ENCODE measurements at places on chromosomes 3 and 15.

DNA sequence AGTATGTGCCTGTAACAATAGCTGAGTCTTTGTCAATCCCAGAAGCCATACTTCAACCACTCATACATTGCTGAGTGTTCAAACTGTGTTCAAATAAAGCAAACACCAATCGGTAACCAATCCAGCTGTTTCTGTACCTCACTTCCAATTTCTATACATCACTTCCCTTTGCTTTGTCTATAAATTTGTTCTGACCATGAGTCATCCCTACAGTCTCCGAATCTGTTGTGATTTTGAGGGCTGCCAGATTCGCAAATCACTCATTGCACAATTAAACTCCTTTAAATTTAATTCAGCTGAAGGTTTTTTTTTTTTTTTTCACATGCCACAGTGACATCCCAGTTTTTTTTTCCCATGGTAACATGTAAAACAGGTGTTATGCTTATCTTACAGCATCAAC is 870.3 kb downstream of the NAALADL2 start:
- no peak for DNase-seq

GRCh38 chr3:30471066-30471465 is 135.3 kb upstream of the TGFBR2 start:
- no peak for DNase-seq

GRCh38 chr15:94414916-94415315 is 183.6 kb downstream of the MCTP2 start:
- DNase-seq = no peak

DNA sequence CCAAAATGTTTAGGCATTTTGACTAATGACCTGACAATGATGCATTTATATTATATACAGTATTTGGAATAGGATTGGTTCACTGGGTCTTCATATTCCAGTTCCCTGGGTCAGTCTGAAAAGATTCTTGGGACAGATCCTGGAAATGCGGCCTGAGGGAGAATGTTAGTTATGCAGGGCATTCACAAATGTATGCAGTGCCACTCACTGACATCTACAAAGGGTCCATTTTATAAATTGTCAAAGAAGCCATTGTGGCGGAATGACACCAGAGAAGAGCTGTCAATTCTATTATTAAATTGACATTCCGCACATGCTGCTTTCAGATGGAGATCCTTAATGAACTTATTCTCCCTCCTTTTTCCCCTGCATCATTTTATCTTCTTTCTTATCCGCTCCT is 176.6 kb downstream of the VGLL3 start:
- DNase-seq = no peak

- no peak for DNase-seq
These were observed 75.7 kb downstream of the DUT start for GRCh38 chr15:48406911-48407310.

DNA sequence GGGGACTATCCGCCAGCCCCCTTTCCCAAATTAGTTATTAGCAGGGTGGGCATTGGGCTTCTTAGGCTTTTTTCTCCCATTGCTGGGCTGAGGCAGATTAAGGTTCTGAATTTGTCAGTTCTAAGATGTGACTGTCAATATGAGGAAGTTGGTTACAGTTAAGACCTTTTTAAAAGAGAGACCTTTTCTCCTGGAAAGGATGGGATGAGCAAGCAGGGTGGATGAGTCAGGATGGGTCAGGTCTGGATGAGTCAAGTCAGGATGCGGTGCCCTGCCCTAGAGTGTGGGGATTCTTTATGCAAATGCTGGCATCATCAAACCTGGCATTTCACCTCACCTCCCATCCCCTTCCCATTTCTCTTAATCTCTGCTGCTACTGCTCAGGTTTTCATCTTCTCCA is 1.9 kb downstream of the AEN start:
- DNase-seq = peak; percentile 64

DNA sequence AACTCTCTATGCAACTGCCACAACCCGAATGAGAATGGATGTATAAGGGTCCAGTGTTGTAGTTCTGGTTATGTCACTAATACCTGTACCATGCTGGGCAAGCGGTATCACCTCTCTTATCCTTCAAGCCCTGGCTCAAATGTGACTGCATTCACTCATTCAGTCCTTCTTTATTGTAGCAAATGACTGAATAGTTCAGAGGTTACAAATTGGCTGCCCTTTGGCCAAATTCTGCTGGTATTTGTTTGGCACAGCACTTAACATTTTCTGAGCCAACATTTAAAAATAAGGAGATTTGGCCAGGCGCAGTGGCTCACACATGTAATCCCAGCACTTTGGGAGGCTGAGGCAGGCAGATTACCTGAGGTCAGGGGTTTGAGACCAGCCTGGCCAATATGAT is 47.5 kb downstream of the DLEC1 start:
- DNase-seq = no peak

DNA sequence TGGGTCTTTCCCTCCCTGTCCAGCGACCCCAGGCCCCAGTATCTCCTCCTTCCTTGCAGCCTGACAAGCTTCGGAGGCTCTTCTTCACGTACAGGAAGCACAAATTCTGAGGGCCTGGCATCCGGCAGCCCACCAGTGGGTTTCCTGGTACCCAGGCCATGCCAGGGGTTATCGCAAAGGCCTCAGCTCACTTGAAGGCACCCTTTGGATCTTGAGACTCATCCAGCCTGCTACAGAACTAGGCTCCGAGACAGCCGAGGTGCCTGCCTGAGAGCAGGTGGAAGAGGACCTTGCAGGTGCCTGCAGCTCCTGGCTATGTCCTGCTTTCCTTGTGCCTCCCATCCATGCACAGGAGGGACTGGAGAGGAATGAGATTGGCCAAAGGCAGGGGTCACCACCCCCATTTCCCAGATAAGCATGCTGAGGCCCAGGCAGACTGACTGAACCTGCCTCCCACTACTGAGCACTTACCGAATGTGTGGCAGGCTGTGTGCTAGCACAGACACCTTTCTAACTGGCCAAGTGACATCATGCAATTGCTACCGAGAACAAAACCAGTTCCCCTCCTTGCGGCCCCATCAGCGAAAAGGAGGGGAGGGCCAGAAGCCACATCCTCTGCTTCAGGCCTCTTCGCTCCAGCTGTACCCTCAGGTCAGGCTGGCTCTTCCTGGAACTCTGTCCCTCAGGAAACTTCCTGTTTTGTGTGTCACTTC is 11.2 kb downstream of the SH2D7 start:
- DNase-seq = no peak

DNA sequence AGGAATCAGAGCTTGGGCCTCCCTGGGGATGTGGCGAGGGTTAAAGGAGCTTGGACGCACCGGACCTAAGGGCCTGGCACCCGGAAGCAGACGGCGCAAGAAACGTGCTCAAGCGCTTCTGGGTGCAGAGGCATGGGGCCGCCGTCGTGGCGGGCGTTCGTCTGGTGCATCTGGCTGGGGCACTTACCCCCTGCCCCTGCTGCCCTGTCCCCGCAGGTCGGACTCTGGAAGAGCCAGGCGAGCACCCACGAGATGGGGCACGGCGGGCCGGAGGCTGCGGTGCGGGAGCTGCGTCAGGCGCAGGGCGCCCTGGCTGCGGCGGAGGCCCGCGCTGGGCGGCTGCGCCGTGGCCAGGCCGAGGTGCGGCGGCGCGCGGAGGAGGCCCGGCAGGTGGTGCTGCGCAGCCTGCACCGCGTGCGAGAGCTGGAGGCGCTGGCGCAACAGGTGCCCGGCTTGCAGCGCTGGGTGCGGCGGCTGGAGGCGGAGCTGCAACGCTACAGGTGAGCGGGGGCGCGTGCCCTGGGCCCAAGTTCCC is 2.5 kb downstream of the EFCC1 start:
- no peak for DNase-seq

- DNase-seq = no peak
These were observed 1.9 kb upstream of the PLCD1 start for GRCh38 chr3:38031022-38031994.

DNA sequence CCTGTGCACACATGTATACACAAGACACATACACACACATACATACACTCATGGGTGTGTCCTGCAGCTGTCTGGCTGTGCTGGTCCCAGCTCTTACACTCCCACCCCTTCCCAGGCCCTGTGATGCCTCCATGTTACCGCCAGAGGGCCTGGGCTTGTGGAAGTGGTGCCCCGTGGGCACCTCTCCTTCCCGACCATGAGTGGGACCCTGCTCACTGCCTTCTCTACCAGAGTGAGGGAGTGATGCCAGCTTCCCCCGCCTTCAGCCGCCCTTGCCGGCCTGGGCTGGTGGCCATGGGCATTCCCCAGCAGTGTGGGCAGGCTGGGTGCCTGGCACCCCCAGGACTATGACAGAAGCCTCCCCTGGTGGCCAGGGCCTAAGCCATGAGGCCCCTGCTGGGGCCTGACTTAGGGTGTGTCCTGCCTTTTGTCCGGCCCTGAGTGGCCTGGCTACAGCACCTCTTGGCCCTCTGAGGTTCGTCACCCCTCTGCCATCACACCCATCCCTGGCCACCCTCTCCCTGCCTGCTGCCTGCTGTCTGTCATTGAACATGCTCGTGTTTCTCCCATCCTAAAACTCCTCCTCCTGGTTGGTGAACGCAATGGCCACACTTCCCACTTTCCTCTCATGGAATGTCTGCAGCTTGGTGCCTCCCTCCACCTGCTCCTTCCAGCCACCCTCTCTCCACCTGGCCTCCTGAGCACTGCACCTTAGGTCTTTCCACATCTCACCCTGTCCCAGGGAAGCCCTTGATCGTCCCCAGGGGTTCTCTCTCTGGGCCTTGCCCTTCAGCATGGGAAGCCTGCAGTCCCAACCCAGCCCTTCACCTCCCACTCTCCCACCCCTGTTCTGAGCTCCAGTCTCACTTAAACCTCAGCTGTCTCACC is 14.6 kb downstream of the HDAC11 start:
- no peak for DNase-seq

GRCh38 chr15:75208501-75209288 is 7.0 kb downstream of the C15orf39 start:
- no peak for DNase-seq

Data from amniotic stem cell (primary cell).